Stimulated activated CD8-positive, alpha-beta memory T cell treated with anti-CD3 and anti-CD28 coated beads, Interleukin-4, amount 100 ng/mL, for 1 hour (primary cell): ENCODE measurements at places on chromosomes 7 and 10.

- no peak for DNase-seq
Measured at GRCh38 chr10:3477683-3478082, 305.1 kb upstream of the PITRM1 start.

GRCh38 chr7:128352153-128352537 is 8.4 kb upstream of the RBM28 start:
- DNase-seq, result no peak

- no peak for DNase-seq
Measured at GRCh38 chr7:16045296-16045695, 358.8 kb upstream of the MEOX2 start.

GRCh38 chr10:6301488-6302075 is 98.8 kb downstream of the PFKFB3 start:
- no peak for DNase-seq

DNA sequence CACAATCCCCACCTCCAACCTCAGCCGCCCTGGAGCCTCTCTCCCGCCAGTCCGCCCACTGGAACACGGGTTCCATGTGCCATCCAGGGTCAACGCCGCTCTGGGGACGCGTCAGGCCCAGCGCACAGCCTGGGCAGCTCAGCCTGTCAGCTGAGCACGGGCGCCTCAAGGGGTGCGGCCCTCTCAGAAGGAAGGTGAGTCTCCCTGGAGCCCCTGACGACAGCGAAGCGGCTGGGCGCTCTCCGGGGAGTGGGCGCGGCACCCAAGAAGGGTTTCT is 1.2 kb upstream of the SLC18A3 start:
- no peak for DNase-seq
